ENCODE measurements at places on chromosomes 1 and 21.

GRCh38 chr21:27636656-27637055, 669.8 kb upstream of the ADAMTS5 start:
- no peak for DNase-seq

GRCh38 chr1:162612606-162613400, 19.5 kb upstream of the DDR2 start:
- DNase-seq, result no peak

DNA sequence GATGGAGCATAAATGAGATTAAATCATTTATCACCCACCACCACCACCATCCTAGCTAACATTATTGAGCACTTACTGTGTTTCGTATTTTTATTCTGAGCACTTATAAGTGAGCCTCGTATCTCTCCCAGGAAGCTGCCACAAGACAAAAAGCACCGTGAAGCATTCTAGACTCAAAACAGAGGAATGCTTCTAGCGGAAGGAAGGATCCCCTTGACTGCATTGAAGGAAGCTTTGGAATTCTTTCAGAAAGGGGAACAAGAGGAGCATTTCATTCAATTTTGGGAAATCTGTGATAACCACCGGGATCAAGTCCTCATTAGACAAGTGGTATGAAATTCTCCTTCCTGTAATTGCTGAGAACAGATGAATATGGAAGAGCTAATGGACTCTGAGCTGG, 66.3 kb downstream of the PTPN14 start:
- DNase-seq, result no peak

GRCh38 chr1:234486858-234487840, 8.2 kb upstream of the TARBP1 start:
- peak; percentile 28 for DNase-seq

DNA sequence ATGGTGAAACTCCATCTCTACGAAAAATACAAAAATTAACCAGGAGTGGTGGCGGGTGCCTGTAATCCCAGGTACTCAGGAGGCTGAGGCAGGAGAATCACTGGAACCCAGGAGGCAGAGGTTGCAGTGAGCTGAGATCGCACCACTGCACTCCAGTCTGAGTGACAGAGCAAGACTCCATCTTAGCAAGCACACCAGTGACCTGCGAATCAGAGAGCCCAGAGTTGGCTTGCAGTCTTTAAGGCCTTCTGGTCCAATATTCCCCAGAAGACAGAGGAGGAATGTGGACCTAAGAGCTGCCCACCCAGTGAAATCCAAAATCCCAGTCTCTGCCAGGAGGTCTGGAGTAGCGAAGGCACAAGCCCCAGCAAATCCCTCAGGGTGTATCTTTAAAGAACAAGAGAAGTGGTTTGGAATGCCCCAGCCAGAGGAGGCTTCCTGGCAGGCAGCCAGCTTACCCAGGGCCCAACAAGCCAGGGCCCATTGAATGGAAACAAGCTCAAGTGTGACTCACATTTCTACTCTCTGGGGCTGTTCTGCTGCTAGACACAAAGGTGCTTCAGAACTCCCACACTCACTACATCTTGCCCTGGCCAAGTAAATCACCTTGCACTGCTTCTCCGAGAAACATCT, 23.9 kb downstream of the GPR161 start:
- DNase-seq, result no peak

DNA sequence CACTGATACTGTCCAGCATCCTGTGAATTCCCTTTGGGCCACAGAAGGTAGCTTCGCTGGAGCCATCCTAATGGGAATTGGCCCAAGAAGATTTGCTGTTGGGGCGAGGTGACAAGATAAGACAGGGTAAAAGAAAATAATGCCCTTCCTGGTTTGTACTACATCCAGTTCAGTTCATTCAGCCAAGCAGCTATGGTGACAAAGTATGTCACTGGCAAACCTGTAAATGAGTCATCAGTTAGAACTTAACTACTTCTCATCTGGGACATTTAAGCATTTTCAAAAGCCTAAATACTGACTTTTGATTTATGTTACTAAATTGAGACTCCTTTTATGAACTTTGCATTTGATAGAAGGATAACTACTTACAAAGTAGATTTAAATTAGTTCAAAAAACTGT, 54.2 kb downstream of the WDR64 start:
- no peak for DNase-seq

DNA sequence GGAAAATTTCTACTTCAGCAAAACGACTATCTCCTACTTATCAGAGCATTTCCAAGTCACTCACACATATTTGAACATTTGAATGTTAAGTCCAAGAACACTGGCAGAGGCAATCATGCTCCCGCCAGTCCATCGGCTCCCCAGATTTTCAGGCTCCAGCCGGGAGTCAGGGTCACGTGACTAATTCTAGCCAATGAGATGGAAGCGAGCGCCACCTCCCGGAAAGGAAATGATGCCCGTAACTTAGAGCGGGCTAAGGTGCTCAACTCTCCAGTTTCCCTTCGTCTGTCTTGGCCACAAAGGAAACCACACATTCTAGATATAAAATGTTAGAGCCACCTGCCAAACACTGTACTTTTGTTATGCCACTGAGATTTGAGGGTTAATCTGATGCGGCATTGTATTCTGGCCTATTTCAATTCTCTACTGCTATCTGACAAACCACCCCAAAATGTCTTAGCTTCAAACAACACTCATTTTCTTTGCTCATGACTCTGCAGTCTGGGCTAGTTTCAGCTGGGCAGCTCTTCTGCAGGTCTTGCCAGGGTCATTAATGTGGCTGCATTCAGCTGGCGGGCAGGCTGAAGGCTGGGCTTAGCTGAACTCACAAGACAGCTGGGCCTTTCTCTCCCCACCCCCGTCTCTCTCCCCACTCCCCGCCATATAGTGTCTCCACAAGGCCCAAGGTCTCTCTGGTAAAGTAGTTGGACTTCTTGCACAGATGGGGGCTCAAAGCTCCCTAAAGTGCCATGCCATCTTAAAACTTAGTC, 16.5 kb upstream of the LHX4 start:
- DNase-seq, result no peak

GRCh38 chr1:226938903-226939437, 1.1 kb upstream of the COQ8A start:
- DNase-seq, result no peak

GRCh38 chr1:213070406-213070805, 19.4 kb downstream of the RPS6KC1 start:
- DNase-seq, result no peak

- no peak for DNase-seq
Measured at GRCh38 chr1:157025385-157025784, 20.2 kb downstream of the ARHGEF11 start.

- no peak for DNase-seq
Measured at GRCh38 chr1:89608319-89608983, 24.5 kb upstream of the LRRC8C start.

DNA sequence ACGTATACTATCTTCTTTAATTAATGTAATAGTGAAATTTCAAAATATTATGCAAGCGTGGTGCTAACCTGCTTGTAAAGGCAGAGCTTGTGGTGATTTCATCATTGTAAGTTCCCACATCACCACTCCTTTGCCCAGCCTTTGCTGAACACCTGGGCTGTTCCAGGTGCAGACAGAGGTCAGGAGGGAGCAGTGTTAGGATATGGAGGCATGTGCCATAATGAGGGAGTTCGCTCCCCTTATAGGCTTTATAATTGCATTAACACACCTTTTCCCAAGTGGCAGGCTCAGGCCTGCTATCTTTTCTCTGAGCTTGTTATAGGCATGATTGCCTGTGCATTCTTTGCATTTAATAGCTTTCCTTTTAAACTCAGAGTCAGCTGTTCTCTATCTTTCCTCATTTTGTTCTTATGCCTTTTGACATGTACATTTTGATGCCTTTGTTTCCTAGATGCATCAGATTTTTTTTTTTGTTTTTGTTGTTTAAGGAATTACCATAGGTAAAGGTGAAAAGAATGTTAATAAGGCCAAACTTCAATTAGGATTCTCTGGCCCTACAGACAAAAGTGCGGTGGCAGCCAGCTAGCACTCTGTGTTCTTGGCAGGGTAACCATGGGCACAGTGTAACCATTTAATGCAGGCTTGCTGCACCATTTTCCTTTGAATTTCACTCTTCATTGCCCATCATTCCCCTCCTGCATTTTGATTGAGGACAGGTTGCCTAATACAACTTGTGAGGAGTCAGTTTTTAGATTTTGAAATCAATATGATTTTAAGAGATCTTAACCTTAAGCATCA, 12.6 kb downstream of the NPL start:
- peak; percentile 54 for DNase-seq

- no peak for DNase-seq
Measured at GRCh38 chr1:181545395-181545794, 62.1 kb downstream of the CACNA1E start.

DNA sequence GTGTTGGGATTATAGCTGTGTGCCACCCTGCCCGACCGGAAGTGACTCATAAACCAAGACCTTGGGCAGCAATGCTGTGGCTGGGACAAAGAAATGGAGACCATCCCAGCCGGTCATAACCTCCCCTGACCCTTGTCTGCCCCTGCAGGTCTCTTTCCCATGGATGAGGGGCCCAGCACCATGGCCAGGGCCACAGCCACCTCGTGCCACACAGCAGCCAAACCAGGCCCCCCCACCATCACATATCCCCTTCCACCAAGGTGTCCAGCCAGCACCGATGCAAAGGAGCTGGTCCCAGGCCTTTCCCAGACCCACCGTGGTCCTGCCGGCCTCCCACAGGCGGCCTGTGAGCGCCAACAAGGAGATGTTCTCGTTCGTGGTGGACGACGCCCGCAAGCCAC, 42.2 kb downstream of the FHAD1 start:
- DNase-seq, result no peak

GRCh38 chr21:46322351-46323226, 1.1 kb downstream of the C21orf58 start:
- no peak for DNase-seq

DNA sequence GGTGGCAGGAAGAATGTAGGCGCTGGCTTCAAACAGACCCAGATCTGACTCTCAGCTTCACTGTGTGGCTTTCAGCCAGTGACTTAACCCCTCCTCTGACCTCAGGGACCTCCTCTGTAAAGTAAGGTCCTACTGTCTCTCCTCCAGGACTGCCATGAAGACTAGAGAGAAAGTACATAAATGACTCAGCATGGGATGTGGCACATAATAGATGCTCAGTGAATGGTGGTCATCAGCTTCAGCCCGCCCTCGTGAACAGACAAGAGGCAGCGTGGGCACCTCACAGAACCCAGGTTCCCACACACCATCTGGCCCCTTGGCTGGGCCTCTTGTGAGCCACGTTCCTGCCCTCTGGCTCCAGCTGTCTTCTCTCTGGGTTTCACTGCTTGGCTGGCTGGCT, 126.0 kb downstream of the SYF2 start:
- no peak for DNase-seq

DNA sequence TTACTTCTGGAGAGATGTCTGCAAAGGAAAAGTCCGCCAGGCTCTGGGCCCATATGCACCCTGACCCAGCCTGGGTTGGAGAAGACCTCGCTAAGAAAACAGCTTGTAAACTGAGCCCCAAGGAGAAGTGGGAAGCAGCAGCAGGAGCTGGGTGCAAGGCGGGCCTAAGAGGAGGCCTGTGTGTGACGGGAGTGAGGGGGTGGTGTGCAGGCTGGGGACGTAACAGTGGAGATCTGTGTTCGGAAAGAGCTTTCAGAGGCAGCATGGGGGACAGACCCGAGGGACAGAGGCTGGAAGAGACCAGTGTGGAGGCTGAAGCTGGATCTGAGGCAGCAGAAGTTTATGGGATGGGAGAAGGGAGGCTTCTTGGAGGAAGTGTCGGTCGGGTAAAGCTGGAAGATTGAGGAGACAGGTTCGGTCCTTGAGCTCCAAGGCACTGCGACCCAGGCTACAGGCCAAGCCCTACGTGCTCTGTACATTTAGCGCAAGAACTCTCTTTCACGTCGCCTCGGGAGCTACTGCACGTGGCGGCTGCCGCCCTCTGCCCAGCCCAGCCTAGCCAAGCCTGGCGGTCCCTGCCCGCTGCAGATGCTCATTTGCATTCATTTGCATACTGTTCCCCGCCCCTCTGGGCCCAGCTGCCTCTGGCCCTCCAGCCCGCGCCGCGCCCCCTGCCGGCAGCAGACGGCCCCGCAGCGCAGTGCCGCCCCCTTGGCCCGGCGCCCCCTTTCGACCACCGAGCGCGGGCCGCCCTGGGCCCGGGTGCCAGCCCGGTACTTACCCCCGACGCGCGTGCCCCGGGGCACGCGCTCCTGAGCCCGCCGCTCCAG, 6.3 kb downstream of the HPCA start:
- DNase-seq, result peak; percentile 84

DNA sequence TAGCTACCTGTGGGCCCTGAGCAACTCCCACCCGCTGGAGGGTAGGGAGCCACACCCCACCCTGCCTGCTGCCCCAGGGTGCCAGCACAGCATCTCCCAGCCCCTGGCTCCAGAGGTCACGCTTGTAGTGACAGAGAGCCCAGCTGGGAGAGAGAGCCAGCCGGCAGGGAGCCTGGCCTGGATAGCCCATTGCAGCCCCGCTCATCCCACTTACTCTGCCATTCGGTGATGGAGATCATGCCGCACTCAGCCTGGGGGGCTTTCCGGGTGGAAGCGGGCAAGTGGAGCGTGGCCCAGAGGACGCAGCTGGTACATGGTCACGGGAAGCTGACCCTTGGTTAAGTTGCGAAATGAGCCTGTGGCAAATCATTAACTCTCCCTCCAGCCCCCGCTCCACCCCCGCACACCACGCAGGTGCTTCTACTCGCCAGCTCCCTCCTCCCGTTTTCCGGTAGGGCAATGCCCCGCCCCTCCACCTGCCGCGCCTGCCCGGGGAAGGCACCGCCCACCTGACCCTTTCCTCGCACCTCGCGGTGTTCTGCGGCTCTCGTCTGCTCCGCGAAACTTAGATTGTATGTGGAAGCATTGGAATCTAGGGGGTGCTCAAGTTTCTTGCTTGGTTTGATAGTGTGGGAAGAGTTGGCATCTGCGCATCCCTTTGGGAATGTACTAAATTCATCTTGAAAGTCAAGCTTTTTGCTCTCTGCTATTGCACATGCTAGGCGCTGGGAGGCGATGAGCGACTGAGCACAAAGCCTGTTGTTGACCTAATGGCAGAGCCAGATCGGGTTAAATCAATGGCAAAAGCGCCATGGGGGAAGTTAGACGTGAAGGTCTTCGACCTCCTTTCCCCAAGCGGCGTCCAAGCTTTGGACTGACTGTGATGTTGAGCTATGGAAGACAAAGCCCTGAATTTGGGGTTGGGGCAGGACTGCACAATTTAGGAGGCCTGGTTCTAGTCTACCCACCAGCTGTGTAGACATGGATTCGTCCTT, at the start of gene GOLT1A:
Gene GOLT1A (minus strand): TSS at position 321 of the 995 bp plus-strand sequence. CDS start 82 bp downstream, at position 239.
- DNase-seq, result no peak

DNA sequence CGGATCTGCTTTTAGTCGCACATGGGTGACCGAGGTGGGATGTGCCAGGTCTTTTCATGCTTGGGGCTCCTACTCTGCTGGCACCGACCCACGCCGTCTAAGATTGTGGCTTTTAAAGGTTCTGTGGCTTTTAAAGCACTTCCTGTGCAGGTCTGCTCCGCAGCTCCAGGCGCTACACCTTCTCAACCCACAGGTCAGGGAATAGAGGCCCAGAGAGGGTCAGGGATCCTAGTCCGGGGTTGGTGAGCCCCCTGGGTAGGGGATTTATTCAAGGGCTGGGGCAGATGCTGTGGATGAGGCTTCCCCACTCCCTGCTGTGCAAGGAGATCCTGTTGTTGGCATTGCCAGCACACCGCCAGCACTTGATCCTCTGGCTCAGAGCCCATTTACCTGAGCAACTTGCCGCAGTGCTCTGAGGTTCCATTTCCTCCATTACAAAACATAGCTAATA, 212.8 kb upstream of the RAB4A start:
- no peak for DNase-seq

- no peak for DNase-seq
Measured at GRCh38 chr1:75396260-75396659, 214.7 kb downstream of the SLC44A5 start.

- DNase-seq, result no peak
Measured at GRCh38 chr1:199982606-199983005, 44.9 kb upstream of the NR5A2 start.

GRCh38 chr21:45998871-45999580, 17.5 kb downstream of the COL6A1 start:
- no peak for DNase-seq

- no peak for DNase-seq
Measured at GRCh38 chr1:56227886-56228285, 351.5 kb downstream of the PLPP3 start.

Data from amygdala (tissue), 56 donors.